Daoy (cell line): ENCODE measurements at places on chromosomes 5 and 9. TPM values are rescaled to one million over a fixed set of nuclear protein-coding genes. Genes with fewer than 3 reads are reported as not detected.

DNA sequence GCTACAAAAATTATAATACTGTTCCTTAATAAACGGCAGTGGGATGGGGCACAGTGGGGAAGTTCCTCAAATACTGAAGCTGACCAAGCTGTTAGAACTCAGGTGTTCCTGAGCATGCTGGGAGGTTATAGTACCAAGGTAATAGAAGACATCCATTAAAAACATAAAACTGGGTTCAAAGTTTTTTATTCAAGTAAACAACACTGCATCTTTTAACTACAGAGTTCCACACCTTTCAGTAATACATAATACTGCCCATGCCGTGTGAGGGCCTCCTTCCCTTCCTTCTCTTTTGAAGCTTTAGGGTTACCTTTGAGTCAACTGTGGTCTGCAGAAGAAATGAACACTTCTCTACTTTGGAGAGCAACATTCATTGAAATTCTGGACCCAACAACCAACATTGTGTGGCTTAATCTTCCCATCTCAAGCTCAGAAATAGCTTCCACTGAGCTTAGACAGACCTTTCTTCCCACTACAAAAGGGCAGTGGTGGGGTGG is 43.6 kb downstream of the SERINC5 start:
- no peak for DNase-seq

The IZUMO3 gene
- total RNA-seq: not detected in 2 replicates

- DNase-seq: no peak
Measured at GRCh38 chr9:127418037-127418471, 6.1 kb upstream of the ZNF79 start.

DNA sequence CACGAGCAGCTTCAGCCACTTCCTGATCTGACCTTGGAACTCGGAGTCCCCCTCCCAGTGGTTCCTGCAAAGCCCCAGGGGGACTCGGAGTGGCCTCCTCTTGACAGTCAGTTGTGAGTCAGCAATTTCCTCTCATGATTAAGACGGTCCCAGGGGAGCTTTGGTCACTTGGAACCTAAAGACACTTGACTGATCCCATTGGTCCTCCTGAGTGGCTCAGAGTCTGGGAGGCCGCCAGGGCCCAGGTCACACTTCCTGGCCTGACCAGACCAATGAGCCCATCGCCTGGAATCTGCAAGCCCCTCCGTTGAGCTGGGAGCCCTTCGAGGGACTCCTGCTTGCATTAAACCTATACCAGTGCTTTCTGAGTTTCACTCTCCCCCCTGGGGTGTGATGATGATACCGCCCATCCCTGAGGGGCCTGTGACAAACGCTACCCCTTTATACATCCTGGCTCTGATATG is 29.1 kb downstream of the TSPAN17 start:
- DNase-seq: peak; percentile 86

The TRIM14 gene
- 6.6 and 9.2 TPM in 2 replicates for total RNA-seq

DNA sequence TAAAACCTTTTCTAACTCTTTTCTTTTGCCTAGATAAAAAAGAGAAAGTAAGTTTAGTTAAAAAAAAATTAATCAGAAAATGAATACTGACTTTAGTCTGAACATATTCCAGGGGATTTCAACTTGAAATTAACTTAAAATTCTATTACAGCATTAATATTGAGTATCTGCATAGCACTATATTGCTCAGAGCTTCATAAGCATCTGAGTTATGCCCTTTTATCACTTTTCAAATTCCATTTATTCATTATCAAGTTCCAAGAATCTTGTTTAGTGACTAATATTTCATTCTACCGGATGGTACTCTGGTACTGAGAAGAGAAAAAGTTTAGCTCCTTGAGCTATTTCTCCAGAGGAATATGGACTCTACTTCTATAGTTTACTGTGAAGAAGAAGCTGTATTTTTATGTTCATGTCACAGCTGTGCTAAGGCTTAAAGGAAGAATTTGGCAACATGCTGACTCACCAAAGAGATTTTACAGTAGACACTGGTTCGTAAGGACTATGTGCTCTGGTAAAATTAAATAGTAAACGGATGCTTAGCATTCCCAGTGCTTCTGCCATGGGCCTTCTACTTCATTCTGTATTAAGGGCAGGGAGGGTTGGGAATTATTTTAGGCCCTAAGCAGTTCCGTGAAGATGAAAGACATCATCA is 285.2 kb upstream of the SEMA6A start:
- DNase-seq: no peak

- no peak for DNase-seq
Measured at GRCh38 chr5:149382517-149383220, 3.6 kb upstream of the IL17B start.

The SHC3 gene
- total RNA-seq: 2.3 and 10.1 TPM in 2 replicates

- no peak for DNase-seq
Measured at GRCh38 chr5:67283275-67283987, 86.8 kb upstream of the CD180 start.

DNA sequence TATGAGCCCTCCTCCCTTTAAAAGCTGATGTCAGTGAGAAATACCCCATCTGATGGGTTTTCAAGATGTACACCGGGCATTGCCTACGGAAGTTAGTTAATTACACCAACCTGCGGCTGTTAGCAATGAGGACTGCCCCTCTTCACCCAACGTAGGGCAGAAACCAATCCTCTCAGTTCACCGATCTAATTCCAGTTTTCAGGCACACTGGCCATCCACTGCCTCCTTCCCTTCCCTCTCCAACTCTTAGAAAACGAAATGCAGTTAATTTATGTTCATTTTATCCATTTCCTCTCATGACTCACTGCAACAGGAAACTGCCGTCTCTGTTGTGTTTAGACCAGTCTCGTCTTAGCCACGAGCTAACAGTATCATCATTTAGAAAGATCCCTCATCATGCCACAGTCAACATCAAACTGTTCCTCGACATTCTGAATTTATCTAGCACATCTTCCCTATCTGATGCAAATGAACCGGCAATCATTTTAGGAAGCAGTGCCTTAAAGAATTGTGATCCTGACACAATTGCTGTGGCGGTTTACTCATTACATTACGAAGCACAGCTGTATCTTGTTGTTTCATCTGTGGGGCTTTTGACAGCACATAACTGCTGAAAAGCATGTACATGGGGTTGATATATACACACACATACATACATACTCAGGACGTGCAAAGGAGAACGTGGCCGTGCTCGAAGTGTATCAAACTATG is 168.6 kb downstream of the EFNA5 start:
- peak; percentile 58 for DNase-seq
